Left renal cortex interstitium (tissue), 4 donors: ENCODE measurements at places on chromosomes 16 and 17.

DNA sequence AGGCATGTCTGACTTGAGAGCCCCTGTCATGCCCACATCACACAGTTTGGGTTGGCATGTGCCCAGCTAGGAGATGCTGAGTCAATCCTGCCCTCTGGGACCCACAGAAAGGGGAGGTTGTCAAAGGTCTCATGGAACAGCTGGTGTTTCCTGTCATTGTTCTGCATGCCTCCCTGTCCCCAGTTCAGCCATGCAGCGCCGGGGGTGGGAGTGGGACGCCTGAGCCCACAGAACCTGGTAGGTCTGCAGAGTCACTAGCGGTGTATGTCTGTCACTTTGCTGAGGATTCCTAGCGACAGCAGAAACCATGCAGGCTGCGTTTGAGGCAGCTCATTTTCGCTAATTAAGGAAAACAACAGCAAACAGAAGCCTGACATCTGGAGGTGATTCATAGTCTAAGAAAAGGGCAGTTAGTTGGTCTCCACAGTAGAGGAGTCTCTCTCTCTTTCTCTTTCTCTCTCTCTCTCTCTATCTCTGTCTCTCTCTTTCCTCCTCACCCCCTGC, 19.6 kb upstream of the CCL1 start:
- no peak for DNase-seq

DNA sequence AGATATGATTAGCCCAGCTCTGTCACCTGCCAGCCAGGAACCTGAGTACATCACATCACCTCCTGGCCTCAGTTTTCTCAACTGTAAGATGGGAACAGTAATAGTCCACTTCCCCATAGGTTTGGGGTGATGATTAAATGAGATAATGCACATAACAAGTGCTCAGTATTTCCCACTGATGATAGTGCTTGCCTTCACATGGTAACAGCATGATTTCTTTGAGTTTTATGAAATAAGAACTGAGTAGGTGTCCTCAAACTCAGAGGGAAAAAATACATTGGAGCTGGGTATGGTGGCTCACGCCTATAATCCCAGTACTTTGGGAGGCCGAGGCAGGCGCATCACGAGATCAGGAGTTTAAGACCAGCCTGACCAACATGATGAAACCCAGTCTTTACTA, 30.1 kb upstream of the SNN start:
- DNase-seq = no peak

DNA sequence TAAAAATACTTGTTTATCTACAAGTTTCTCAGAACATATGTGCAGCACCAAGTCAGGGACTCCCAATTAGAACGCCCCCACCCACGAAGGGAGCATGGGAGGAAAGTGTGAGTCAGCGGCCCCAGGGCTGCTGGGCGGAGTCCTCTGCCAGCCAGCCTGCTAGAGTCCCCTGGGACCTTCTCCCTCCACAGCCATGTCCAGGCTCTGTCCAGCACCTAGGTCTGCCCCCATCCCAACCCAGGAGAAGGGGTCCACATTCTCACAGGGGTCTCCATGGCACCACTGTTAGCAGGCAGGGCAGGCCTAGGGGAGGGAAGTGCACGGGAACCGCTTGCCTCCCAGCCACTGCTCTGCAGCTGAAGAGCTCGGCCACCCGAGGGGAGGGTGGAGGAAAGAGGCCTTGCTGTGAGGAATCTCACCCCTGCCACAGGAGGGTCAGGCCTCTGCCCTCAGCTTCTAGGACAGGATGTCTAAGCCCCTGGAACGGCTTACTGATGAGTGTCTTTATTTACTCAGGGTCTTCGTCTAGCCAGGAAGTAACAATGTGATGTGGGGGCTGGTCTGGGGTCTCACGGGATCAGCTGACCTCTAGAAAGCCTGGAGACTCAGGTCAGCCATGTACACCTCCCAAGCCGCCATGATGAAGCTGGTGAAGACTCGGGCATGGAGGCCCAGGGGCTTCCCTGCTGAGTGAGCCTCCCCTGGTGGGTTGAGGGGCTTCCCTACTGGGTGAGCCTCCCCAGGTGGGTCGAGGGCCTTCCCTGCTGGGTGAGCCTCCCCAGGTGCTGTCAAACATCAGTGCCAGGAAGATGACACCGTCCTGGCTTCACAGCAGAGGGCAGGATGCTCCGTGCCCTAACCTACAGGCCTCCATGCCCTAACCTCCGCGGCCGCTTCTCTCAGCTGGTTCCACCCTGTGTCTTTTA, 190.3 kb downstream of the RBFOX3 start:
- no peak for DNase-seq

DNA sequence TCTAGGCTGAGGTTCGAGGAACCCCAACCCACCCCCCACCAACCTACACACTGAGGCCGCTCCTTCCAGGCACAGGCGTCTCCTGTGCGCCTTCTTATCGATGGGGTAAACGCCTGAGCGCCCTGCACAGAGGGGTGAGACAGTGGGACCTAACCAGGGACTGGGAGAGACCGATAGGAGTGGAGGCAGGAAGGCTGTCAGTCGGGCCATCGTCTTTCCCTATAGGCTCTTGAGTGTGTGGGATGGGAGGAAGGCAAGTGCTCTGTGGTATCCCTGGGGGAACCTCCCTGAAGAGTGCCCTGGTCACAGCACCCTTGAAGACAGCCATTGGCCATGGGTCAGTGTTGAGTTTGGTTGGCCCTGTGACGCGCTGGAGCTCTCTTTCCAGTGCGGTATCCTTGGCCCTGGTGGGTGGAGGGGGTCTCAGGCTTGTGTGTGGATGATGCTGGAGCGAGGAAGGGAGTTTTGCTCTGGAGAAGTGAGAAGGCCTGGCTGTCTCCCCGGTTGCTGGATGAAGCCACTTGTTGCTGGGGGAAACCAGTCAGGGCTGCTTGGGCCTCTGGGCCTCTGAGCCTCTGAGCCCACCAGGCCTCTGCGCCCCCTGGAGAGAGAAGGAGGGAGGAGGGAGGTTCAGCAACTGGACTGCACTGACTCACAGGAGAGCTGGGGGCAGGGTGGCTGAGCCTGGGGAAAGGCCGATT, 1.7 kb downstream of the GPRC5C start:
- no peak for DNase-seq

- DNase-seq = no peak
These were observed 10.1 kb downstream of the TMEM238L start for GRCh38 chr17:10793816-10794215.
